ENCODE measurements at places on chromosomes 4 and X. TPM values are rescaled to one million over a fixed set of nuclear protein-coding genes. Genes with fewer than 3 reads are reported as not detected.

EREG gene
- polyA plus RNA-seq = 15.4 TPM

- H3K27me3 ChIP-seq = no peaks in the 10 kb centered on the region
- no peak overlapping the region for H3K27ac ChIP-seq
- no peak for DNase-seq
Measured at GRCh38 chr4:117001077-117001476, 84.3 kb downstream of the TRAM1L1 start.

KLB gene
- 1.4 TPM for polyA plus RNA-seq

- H3K36me3 ChIP-seq = no peaks in the 10 kb centered on the region
- no peak overlapping the region for H3K4me3 ChIP-seq
- DNase-seq = peak; percentile 43
- H3K27me3 ChIP-seq = no peaks in the 10 kb centered on the region
Measured at GRCh38 chrX:9573282-9574106, 108.6 kb downstream of the TBL1X start.

DNA sequence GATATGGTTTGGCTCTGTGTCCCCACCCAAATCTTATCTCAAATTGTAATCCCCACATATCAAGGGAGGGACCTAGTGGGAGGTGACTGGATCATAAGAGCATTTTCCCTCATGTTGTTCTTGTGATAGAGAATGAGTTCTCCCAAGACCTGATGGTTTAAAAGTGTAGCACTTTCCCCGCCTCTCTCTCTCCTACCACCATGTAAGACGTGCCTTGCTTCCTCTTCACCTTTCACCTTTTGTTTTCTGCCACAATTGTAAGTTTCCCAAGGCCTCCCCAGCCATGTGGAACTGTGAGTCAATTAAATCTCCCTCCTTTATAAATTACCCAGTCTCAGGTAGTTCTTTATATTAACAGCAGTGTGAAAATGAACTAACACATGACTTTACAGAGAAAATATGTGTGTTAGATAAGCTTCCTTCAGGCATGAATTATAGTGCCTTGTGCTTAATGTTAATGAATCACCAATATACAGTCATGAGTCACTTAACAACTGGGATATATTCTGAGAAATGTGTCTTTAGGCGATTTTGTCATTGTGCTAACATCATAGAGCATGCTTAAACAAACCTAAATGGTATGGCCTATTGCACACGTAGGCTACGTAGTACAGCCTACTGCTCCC lies 37.9 kb downstream of the PDGFC start:
- no peaks in the 10 kb centered on the region for H3K36me3 ChIP-seq
- H3K27ac ChIP-seq = peak overlapping the region; percentile 38
- H3K4me3 ChIP-seq = no peak overlapping the region
- no peak for DNase-seq
- H3K27me3 ChIP-seq = no peaks in the 10 kb centered on the region
- H3K4me1 ChIP-seq = no peaks in the 10 kb centered on the region

GRCh38 chrX:142861557-142861956 lies 164.2 kb upstream of the SPANXN4 start:
- H3K27ac ChIP-seq = no peak overlapping the region
- no peaks in the 10 kb centered on the region for H3K27me3 ChIP-seq
- no peaks in the 10 kb centered on the region for H3K4me1 ChIP-seq
- no peak for DNase-seq

SRPX2 gene
- polyA plus RNA-seq = 0.54 TPM

VCX gene
- not detected for polyA plus RNA-seq

- H3K4me1 ChIP-seq = no peaks in the 10 kb centered on the region
- no peak for DNase-seq
- no peak overlapping the region for H3K4me3 ChIP-seq
- no peaks in the 10 kb centered on the region for H3K27me3 ChIP-seq
- no peaks in the 10 kb centered on the region for H3K36me3 ChIP-seq
Measured at GRCh38 chr4:187276736-187277408, 553.2 kb upstream of the FAT1 start.

Measured in small intestine (tissue), 16 donors.